Cardiac fibroblast (primary cell): ENCODE measurements at places on chromosomes 16 and 17.

GRCh38 chr17:11737313-11737679, 139.0 kb downstream of the DNAH9 start:
- no peak for DNase-seq

DNA sequence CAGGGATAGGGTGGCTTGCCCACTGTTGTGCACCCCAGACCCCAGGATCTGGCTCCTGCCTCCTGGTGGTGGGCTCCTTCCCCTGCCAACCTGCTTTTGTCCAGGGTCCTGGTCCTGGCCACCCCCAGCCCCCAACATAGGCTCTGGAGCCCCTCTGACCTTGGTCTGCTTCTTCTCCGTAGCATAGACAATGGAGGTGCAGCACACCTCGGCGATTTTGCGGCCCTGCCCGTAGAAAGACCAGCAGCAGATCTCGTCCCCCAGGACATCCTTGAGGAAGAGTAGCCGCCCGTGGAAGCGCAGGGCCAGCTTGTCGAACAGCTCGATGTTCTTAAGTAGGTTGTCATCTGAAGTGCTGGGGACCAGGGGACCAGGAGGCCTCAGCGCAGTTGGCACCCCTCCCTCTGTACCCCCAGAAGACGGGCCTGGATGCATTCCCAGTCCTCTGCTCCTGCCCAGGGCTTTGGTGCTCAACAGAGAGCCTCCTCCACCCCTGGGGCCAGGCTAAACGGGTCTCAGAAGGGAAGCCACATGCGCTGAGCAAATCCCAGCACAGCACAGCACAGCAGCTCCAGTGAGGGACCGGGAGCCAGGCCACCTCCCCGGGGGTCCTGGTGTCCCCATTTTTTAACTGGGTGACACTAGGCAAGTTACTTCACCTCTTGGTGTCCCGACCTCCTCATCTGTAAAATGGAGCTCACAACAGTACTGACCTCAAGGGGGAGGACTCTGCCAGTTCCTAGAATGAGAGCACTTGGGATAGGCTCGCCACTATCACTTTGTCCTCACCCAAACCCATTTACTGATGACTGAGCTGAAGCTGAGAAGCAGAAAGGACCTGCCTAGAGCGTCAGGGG, 10.8 kb downstream of the ASPHD1 start:
- no peak for DNase-seq

DNA sequence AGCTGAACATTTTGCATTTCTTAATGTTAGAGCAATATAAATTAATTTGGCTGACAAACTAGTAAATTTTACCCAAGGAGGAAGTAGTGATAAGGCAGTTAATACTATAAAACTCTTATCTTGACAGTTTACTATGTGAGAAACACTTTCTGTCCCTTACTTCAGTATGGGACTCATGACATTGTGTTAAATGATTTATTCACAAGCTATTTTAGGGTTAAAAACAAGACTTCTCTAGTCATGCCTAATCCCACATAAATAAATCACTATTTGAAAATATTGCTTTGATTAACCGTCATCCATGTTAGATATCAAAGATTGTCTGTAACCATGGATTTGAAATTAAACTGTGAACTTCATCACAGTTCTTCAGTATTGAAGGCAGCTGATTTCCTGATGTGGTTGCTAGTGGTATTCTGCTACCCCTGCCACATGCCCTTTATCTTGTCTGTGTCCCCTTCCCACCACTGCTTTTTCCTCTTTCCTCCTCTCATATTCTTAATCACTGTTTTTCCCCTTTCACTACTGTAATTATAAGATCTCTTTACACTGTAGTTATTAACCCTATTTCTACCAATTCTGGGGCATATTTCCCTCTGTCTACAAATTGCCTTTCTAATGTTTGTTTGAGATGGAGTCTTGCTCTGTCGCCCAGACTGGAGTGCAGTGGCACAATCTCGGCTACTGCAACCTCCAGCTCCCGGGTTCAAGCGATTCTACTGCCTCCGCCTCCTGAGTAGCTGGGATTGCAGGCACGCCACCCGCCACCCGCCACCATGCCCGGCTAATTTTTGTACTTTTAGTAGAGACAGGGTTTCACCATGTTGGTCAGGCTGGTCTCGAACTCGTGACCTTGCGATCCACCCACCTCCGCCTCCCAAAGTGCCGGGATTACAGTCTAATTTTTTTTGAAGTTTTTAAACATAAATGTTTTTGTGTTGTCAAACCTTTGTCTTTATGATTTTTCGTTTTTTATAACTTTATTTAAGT, 95.6 kb downstream of the STXBP4 start:
- DNase-seq, result no peak

DNA sequence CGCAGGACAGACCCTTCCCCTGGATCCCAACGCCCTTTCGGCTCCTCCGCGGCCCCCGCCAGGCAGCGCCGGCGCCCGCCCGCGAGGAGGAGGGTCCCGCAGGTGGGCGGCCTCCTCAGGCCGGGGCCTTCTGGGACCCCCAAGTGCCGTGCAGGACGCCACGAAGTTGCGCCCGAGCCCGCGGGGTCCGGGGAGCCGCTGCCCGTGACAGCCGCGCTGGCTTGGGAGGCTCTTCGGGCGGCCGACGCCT, 504 bp downstream of the ERN1 start:
- no peak for DNase-seq

GRCh38 chr17:79721993-79722671, 8.6 kb upstream of the ENPP7 start:
- peak; percentile 9 for DNase-seq

GRCh38 chr17:56833057-56833808, 487 bp downstream of the C17orf67 start:
- peak; percentile 64 for DNase-seq

- DNase-seq, result no peak
These were observed 39.2 kb downstream of the TEKT5 start for GRCh38 chr16:10655415-10655977.
